ENCODE measurements at places on chromosomes 12 and 14.

DNA sequence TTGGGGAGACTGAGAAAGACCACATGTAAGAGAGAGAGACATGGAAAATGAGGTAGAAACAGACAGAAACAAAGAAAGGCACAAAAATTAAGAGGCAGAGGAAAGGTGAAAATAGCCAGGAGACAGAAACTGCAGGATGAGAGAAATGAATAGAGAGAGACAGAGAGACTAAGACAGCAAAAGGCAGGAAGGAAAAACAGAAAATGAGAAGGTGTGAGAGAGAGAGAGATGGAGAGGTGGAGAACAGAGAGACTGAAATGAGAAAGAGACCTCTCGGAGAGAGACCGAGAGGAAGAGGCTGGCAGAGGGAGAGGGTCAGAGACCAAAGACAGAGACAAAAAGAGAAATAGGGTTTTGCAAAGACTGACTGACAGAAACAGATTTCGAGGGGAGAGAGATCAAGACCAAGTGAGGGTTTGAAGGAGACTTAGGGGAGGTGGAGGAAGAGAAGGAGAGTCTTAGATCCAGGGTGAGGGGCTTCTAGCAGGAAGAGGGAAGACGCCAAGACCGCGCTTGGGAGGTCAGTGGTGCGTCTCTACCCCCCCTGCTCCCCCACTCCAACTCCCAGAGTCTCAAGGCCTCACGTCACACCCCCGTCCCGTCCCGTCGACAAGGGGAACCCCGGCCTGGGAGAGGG is 1.1 kb upstream of the AQP5 start:
- DNase-seq = no peak

DNA sequence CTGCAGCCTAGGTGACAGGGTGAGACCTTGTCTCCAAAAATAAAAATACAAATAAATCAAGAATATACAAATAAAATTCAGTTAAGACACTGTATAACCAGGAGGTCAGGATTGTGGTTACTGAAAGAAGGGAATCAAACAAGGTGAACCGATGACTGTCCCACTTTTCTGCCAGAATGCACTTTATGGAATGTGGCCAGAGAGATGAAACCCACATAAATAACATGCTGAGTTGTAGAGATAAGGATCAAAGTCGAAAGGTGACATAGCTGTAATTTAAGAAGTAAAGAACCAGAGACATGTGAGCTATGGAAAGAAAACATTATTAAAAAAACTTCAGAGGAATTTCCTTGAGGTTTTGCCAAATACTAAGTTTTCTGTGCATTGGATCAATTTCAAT is 1098.2 kb upstream of the USP15 start:
- no peak for DNase-seq

DNA sequence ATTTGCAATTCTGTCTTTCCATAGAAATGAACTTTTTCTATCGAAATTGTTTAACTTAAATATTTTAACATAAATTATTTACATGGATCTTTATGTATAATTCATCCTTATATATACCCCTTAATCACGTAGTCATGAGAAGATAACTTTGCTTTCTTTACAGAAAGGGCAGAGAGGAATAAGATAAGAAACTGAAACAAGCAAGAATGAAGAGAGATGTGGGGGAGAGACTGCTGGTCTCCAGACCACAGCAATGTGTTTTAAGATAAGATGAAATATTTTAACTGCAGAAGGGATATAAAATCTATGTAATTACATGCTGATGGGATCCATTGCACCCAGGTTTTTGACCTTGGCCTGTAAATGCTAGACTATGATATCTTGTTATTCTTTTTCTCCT is 34.7 kb upstream of the DNM1L start:
- no peak for DNase-seq

DNA sequence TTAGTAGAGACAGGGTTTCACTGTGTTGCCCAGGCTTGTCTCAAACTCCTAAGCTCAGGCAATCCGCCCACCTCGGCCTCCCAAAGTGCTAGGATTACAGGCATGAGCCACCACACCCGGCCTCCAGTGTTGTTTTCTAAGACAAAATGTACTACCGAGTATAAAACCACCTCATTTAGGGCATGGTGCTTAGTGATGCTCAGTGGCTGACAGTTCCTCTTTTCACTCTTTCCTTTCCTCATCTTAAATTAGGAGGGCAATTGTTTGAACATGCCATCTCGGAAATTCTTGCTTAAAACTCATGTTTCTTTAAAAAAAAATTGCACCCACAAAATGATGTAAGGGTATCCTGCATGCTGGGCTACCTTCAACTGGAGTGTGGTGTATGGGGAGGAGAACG is 89.0 kb downstream of the RFX4 start:
- DNase-seq = no peak

DNA sequence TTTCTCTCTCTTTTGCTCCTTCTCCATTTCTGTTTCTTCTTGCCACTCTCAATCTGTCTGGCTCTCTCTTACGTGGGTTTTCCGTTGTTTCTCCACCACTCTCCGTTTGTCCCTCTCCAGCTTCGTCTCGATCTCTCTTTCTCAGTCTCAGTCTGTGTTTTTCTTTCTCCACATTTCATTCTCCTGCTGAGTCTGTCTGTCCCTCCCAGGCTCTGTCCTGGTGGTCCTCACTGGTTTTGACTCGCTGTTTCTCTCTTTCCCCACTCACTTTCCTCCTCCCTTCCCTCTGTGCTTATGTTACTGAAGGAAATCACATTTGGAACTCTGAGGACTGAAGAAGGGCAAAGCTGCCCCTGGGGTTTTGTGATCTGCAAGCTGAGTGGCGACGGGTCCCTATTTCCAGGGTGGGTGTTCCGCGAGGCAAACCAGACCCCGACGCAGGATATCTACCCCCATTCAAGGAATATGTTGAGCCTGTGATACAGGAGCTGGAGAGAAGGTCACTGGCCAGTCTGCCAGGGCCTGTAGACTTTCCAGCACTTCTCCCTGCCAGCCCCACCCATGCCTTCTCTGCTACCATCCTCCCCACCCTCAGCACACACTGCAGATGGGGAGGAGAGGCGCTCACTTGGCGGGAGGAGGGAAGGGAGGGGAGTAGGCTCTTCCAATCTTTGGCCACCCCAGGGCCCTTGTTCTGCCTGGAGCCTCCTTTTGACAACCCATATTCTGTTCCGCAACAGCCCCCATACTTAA is 102.7 kb upstream of the MAP1LC3B2 start:
- no peak for DNase-seq

DNA sequence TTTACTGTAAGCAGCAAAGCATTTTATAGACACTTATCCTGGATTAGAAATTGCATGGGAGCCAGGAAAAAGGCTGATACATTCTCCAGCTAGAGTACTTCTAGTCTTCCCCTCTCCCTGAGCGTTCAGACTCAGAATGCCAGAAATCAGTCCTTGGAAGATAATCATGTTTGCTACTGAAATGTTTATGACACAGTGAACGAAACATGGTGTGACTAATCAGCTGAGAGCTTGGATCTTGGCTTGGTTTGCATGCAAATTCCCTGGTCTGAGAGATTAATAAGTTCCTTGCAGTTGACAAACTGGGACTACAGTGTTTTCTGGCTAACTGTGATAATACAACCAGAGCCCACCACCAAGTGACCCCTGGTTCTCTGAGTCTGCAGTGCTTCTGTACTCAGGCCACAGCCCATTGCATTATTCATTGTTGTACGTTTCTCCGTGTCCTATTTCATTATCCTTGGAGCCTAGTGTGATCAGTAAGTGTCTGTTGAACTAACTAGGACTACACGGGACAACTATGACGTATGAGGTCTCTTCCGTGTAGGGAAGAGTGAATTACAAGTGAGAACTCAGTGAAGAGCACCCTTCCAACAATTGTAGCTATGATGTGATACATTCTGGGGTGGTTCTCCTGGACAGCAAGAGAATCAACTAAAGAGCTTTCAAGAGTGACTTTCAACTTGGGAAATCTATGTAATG is 34.6 kb upstream of the EVL start:
- DNase-seq = peak; percentile 87

DNA sequence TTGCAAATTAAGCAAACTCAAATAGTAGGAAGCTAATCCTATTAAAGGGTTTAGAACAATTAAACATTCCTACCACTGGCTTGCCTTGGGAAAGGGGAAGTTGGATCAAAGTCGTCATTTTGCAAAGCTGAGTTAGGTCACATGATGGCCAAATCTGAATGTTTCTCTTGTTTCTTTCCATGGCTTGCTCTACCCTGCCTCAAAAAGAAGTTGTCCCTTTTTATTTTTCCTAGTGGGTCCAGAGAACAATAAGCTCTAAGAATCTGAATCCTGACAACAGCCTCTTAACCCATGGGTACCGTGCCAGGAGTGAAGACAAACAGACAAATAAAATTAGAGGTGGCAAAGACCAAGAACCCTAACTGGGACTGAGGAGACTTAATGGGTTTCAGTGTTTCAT is 26.2 kb upstream of the NPFF start:
- no peak for DNase-seq

GRCh38 chr12:34291426-34291901 is 269.2 kb downstream of the ALG10 start:
- no peak for DNase-seq

DNA sequence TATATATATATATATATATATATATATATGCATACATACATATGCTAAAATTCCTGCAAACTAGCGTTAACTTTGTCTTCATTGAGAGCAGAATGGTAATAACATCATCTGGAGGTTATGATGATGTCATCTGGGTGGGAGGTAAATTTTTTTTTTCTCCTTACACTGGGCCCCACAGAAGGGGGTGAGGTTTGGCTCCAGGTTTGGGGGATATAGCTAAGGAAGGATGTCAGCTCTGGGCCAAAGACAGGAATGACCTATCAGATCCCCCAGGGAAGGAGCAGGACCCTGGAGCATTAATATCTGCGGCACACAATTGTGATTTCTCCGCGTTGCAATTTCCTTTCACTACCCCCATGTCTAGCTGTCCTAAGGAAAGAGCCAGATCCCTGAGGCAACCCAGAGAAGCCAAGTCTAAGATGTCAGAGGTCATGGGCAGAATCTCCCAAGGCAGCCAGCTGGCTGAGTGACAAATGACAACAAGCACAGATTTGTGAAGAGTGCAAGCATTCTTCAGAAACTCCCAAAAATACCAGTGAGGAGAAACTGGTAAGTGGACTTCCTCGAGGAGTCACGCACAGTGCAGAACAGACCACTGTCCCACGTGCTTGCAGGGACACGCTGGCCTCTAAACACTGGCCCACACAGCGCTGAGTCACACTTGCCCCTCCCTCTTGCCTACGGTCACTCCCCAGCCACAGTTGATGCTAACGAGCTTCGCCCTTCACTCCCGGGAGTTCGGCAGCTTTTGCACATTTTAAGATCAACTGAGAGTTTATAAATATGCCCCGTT is 9.9 kb downstream of the UBC start:
- peak; percentile 94 for DNase-seq

DNA sequence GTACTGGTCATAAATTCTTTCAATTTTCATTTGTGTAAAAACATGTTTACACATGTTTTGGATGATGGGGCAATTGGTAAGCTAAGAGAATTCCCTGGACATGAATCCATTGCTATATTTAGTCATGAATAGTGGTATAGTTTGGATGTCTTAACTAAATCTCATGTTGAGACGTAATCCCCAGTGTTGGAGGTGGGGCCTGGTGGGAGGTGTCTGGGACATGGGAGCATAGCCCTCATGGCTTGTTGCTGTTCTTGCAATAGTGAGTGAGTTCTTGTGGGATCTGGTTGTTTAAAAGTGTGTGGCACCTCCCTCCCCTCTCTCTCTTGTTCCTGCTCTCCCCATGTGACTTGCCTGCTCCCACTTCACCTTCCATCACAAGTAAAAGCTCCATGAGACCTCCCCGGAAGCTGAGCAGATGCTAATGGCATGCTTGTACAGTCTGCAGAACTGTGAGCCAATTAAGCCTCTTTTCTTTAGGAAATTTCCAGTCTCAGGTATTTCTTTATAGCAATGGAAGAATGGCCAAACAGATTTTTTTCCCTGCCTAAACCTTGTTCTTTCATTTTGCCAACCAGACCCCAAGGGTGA is 33.6 kb downstream of the CTSG start:
- no peak for DNase-seq

DNA sequence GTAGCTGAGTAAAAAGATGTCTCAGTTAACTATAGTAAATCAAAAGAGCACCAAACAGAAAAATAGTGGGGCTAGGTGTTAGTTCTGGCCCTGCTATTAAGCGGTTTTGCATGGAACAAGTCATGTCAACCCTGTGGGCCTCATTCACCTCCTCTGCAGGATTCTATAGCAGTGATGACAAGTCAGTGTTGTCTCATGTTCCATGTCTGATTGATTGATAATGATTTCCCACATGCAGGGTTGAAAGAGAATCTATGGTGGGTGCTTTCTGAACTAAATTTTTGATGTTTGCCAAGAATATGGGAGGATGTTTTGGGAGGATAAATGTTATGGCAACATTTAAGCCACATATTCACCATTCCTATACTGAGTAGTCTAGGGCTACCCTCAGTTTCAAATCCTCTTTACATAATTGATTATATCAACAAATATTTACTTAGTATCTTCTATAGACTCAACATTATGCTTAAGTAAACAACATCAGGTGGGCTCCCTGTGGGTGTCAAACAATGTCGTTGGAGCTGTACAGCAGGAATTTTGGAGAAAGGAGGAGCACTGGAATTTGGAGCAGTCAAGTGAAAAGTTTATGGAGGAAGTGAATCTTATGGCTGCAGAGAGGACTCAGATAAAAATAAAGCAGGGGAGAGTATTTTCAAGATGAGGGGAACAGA is 48.6 kb downstream of the IRAK3 start:
- no peak for DNase-seq

DNA sequence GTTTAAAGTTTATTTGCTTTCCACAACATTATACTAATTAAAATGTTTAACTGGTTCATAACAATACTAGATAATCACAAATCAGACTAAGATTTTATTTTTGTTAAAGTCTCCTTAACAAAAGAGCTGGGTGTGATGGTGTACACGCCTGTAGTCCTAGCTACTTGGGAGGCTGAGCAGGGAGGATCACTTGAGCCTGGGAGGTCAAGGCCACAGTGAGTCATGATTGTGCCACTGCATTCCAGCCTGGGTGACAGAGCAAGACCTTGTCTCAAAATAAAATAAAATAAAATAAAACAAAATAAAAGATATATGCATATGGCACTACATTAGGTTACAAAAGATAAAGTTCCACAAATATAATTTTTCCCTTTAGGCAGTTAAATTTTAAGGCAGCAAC is 5.6 kb downstream of the MIS18BP1 start:
- no peak for DNase-seq

GRCh38 chr12:124379938-124380754 is 85.3 kb downstream of the RFLNA start:
- no peak for DNase-seq

- DNase-seq = no peak
These were observed 219.2 kb upstream of the SSTR1 start for GRCh38 chr14:37988472-37988871.

GRCh38 chr12:103851127-103851526 is 10.1 kb upstream of the NT5DC3 start:
- no peak for DNase-seq

- DNase-seq = no peak
These were observed 115.6 kb downstream of the RBM19 start for GRCh38 chr12:113850309-113851056.

DNA sequence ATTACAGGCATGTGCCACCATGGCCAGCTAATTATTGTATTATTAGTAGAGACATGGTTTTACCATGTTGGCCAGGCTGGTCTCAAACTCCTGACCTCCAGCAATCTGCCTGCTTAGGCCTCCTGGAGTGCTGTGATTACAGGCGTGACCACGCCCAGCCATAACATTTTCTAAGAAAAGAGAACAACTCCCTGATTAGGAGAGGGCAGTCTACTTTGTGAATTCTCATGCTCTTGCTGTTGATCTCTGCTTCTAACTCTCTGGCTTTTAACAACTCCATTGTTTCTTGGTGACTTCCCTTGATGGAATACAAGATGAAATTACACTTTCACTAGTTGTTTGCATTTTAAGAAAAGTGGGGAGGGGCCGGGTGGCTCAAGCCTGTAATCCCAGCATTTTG is 33.6 kb downstream of the SSH1 start:
- no peak for DNase-seq

- no peak for DNase-seq
These were observed 75.2 kb downstream of the LIN7A start for GRCh38 chr12:80862531-80862930.

Data from GM04504 (cell line).